ENCODE measurements at places on chromosomes 12 and 14.

DNA sequence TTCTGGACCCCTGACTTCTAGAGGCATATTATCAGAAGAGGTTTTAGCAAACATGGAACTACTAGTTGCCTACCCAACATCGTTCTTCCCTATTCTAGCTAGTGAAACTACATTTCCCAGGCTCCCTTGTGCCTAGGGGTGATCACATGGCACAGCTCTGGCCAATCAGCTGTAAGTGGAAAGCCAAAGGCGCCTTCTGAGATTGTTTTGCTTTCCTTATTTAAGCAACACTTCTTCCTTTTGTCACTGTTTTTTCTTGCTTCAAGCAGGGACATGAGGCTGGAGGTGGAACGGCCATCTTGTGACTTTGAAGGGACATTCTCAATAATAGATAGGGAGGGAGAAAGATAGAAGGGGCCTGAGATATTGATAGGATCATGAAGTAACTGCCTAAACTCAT lies 136.7 kb downstream of the ZNF664 start:
- DNase-seq: no peak

- DNase-seq: no peak
Measured at GRCh38 chr12:54025499-54026405, 2.5 kb upstream of the HOXC6 start.

DNA sequence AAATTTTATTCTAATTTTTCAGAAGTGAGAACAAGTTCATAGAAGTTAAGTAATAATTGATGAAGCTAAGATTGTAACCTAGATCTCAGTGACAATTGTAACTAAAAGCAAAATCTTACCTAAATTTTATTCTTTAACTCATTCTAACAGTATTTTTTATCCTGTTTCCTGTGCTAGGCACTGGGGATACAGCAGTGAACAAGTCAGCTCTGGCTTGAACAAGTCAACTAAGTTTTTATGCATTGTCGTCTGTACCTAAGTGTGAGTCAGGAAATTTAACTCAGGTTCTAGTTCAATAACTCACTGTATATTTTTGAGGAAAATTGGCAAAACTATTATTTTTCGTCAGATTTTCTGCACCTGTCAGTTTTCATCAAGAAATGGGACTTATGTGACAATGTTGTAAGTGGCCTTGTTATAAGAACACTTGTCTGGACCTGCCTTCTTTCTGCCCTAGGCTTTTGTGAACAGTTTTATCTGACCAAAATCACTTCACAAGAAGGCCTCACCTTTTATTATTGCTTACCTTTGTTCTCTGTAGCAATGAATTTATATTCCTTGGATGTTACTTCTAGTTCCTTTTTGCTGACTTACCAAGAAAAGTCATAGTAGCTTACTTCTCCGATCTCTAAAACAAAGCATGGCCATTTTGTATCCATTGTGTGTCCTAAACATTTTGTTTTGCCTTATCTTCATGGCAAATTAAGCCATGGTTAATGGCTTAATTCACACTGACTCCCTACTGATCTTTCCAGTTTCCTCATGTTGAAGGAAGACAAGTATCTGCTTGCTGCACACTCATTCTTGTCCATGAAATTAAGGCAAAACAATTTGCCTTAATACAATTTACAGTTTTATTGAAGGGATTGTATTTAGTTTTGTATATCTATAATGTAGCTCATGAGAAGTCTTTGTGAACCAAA lies 2.7 kb downstream of the TMTC3 start:
- DNase-seq: no peak

GRCh38 chr12:132390287-132391076 lies 61.1 kb upstream of the GALNT9 start:
- DNase-seq: no peak

DNA sequence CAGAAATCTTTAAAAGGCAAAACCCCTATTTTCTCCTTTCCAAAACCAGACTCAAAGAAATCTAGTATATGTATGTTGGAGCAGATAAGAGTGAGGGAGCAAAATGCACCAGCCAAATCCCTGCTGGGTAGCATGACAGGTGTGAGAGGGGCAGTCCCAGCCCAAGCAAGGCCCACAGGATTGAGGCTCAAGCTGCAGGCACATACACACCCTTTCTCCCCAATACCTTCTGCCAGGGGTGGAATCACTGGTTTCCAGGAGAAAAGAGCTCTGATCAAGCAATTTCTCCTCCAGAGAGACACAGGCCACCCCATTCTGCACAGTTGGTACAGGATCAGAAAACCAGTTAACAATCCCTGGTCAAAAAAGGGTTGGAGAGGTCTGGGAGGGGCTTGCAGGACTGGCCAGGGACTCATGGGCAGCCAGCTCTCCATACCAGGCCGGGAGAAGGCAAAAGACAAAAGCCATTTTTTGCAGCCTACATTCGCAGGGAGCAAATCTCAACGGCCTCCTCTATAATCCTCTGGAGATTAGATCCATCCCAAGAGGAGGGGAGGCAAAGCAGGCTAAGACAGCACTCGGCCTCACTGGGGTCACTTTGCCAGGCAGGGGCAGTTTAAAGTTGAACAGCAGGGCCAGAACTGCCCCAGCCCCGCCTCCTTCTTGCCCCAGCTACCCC lies 2.1 kb downstream of the KMT2D start:
- DNase-seq: no peak

DNA sequence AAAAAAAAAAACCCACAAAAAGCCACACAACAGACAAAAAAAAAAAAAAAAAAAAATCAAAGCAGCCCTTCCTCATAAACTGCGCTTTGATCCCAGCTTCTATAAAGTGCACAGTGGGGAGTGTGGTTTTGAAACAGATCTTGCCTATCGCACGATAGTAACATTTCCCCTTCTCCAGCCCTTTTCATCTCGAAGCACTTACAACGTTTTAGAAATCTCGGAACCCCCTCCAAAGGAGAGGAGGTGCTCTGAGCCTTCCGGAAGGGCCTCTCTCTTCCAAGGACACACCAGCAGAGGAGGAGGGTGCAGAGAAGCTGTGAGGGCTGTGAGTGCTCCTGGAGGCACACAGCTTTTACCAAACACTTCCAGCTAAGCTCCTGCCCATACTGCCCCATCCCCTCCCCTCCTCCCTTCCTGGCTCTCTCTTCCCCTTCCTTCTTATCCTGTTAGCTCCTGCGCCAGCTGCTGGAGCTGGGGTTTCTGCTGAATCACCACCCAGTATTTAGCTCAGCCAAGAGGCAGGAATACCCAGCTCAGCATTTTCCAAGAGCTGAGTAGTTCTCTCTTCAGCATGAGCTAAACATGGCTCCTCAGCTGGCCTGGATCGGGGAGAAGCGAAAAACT lies 28.4 kb downstream of the SLC7A8 start:
- DNase-seq: no peak

- no peak for DNase-seq
Measured at GRCh38 chr14:50610465-50610864, 50.5 kb downstream of the ATL1 start.

DNA sequence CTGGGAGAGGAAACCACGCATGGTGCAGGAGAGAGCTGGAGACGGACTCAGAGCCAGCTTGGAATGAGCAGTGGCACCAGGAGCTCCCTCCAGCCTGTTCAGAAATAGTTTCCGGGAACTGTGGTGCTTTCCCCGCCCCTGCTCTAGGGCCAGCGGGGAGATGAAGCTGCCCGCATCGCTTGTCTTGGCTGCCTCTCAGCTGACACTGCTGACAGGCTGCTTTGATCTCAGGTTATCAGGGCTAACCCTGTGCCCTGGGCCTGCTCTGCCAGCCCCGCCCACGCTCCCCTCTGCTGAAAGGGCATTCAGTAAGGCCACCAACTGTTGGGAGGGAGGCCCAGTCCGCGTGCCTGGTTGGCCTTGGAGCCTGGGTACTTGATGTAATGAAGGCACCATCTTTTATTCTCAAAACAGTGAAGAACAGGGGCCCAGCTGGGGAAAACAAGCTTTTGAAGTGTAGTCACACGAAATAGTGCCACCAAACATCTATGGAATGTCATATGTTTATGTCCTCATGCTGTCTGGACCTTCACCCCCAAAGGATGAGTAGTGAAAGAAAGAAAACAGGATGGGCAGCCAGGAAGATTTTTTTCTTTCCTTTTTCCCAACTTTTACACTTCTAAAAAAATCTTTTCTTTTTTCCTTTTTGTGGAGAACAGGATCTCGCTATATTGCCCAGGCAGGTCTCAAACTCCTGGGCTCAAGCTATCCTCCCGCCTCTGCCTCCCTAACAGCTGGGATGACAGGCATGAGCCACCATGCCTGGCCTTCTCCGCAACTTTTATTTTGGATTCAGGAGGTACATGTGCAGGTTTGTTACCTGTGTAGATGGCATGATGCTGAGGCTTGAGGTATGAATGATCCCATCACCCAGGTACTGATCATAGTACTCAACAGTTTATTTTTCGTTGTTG lies 115.9 kb upstream of the TBX3 start:
- DNase-seq: no peak

GRCh38 chr14:24403294-24403998 lies 4.6 kb downstream of the NYNRIN start:
- no peak for DNase-seq

- no peak for DNase-seq
Measured at GRCh38 chr12:96404696-96405095, 4.5 kb upstream of the CDK17 start.

GRCh38 chr14:104135904-104136471 lies 2.4 kb upstream of the KIF26A start:
- DNase-seq: no peak

GRCh38 chr14:94382099-94382715 lies 6.2 kb downstream of the SERPINA1 start:
- DNase-seq: no peak

GRCh38 chr12:9388379-9388778 lies 180.2 kb upstream of the PZP start:
- no peak for DNase-seq

- DNase-seq: no peak
Measured at GRCh38 chr12:47397664-47398281, 308.1 kb downstream of the RPAP3 start.

DNA sequence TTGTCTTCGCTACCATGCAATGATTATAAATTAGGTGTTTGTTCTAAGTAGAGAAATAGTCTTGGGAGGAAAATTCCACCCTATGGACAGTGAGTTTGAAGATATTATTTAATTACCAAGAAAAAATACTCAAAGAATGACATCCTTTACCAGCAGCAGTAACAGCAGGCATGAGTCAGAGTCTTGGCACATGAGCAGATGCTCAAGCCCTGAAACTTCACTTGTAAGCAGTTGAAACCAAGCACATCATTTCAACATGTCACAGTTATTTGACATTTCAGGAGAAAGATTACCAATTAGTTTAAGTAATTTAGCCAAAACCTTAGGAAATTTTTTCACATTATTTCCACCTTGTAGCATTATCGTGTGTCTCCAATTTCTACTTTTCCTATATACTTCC lies 99.2 kb downstream of the C12orf50 start:
- DNase-seq: no peak

DNA sequence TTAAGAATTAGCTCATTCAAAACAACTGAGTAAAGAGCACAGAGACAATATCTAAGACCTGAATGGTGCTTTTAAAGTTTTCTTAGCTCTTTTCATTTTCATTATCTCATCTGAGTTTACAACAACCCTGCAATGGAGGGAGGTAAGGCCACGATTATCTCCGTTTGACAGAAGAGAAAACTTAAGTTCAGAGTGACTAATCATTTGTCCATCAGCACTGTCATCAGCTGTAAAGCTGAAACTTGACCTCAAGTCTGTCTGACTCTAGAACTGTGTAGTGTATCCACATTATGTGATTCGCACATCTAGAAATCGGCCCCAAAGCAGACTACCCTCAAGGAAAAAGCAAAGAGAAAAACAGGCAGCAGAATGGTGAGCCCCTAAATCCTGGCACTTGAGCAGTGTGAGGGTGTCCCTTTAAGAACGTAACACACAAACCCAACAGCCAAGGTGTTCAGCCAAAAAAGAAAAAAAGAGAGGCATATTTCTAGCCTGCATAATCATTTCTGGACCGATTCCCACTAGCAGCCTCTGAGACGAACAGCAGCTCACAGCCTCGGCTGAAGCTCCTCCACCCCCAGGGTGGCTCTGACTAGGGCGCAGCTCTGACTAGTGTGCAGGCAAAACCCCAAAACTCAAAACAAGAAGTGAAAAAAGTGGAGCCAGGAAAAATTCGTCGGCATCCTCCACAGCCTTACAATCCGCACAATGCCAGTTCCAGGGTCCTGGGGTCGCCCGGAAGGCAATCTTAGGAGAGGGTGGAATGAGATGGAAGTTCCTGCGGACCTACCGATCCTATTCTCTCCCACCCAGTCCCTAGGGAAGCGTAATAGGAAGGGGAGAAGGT lies 1.6 kb downstream of the STXBP6 start:
- DNase-seq: no peak

- no peak for DNase-seq
Measured at GRCh38 chr12:120051535-120051934, 62.5 kb downstream of the BICDL1 start.

DNA sequence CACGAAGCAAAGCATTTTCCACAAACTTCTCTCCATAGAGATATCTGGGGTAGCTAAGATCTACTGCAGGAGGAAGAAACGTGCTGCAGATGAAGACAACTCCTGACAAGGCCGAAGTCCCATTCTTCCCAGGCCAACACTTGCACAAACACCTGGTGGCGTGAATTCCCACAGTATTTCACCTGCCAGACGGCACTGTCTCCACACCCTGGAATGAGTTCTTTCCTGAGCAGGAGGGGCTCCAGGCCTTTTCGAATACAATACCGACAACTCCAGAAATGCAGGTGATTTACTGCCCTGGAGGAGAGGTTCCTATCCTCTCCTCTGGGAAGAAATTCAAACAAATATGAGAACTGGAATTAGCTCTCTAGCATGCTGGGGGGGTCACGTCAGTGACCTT lies 179.9 kb downstream of the MON2 start:
- DNase-seq: no peak

GRCh38 chr14:97273540-97273939 lies 476.4 kb downstream of the VRK1 start:
- no peak for DNase-seq

DNA sequence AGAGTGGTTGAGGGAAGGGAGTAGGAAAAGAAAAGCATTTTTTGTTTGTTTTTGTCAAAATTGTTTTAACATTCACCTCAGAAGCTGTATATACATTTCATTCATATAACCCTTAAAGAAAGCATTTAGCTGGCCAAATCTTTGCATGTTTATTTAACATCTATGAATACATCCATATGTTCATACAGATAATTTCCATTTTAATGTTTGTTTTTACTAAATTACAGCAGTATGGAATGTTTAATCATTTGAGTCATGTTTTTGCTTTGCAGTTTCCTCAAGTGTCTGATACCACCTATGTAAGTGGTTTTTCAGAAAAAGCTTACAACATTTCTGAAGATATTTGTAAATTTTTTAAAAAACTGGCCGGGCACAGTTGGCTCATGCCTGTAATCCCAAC lies 84.3 kb upstream of the ATF1 start:
- no peak for DNase-seq

DNA sequence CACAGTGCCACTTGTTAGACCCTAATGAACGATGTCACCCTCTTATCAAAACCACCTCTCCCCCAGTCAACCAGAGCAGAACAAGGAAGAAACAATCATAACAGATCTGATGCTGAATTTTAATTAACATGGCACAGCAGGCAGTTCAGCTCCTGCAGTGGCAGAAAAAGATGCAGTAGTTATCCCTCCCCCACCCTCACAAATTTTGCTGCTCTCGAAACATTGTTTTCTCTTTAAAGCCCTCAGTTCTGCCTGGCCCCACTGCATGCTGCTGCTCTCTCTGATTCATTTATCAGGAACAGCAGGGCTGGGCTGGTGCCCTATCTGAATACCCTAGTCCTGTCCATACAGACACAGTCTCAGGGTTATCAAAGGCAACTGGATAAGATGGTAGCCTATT lies 12.2 kb downstream of the CCDC175 start:
- no peak for DNase-seq

- no peak for DNase-seq
Measured at GRCh38 chr12:124370851-124371250, 76.0 kb downstream of the RFLNA start.
